PC-3 (cell line): ENCODE measurements at places on chromosomes 2 and 18.
A peak's percentile ranks its signal among the peaks of the same experiment; 100 is the strongest.

DNA sequence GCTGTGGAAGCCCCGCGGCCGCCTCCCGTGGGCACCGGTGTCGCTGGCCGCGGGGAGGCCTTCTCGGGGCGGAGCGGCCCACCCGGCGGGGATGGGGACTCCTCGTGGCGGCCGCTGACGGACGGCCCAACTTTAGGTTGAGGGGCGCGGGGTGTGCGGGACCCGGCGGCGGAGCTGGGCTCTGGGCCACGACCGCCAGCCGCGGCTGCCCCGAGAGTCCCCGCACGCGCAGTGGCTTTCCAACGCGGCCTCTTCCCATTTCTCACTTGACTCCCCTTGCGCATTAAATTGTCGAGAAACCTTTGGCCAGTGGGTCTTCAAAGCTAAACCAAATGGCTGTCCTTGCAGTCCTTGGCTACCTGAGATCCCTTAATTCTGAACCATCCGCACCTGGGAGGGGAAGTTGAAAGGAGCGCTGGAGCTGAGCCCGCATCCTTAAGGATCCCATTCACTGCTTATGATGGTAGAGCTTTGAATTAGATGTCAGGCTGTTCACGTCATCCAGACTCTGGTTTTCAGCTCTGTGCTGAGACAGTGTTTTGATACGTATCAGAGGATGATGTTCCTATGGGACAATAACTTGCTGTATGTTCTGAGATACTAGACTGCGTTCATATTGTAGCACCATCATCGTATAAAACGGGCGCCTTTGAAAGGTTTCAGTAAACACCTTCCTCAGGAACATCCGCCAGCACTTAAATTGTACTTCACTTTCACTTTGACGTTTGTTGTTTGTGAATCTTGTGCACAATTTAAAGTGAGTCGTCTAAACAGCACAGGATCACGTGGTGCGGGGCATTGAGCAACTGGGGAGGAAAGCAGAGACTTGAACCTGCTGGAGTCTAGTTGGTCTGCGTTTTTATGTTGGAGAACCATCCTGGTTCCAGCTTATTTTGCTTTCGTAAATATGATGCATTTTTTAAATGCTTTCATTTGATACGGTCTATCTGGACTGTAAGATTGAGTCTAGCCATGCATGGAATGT is 874 bp downstream of the CLIP4 start:
- peak; percentile 62 for DNase-seq
- H3K27ac ChIP-seq, result peak overlapping the region; percentile 88
- peak overlapping the region; percentile 82 for H3K4me3 ChIP-seq
- H3K27me3 ChIP-seq, result no peaks in the 10 kb centered on the region
- H3K4me1 ChIP-seq, result peaks cover 69% of the 10 kb centered on the region

GRCh38 chr18:58788470-58788869 is 76.2 kb upstream of the ZNF532 start:
- no peak overlapping the region for H3K4me3 ChIP-seq
- H3K27me3 ChIP-seq, result no peaks in the 10 kb centered on the region
- no peaks in the 10 kb centered on the region for H3K36me3 ChIP-seq

GRCh38 chr2:178195390-178196166 is 1.3 kb downstream of the OSBPL6 start:
- peak overlapping the region; percentile 83 for H3K4me3 ChIP-seq
- H3K27me3 ChIP-seq, result no peaks in the 10 kb centered on the region
- H3K27ac ChIP-seq, result no peak overlapping the region
- peaks cover 26% of the 10 kb centered on the region for H3K4me1 ChIP-seq

DNA sequence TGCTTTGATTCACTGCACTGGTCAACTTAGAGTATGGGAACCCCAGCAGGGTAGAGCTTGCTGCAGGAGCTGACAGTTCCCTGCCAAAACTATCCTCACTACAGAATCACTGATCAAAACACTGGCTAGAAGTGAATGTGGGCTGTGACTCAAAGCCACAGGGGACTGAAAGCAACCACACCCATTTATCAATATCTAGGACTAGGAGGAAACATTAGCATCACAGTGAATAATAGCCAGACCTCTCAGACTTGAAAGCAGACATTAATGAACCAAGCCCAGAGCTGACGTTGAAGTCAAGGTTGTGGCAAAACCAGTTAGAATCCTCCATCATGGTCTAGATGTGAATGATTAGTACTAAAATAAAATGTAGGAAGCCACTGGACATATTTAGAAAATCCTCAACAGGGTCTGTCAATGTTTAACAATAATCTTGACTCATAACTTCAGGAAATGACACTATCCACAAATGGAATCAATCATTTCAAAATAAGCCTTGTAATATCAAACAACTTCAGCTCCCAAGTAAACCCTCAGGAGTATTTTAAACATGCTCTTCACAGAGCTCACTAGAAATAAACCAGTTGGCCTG is 131.4 kb downstream of the CDH20 start:
- no peaks in the 10 kb centered on the region for H3K36me3 ChIP-seq
- peaks cover 13% of the 10 kb centered on the region for H3K27me3 ChIP-seq
- no peak for DNase-seq
- H3K4me1 ChIP-seq, result no peaks in the 10 kb centered on the region

DNA sequence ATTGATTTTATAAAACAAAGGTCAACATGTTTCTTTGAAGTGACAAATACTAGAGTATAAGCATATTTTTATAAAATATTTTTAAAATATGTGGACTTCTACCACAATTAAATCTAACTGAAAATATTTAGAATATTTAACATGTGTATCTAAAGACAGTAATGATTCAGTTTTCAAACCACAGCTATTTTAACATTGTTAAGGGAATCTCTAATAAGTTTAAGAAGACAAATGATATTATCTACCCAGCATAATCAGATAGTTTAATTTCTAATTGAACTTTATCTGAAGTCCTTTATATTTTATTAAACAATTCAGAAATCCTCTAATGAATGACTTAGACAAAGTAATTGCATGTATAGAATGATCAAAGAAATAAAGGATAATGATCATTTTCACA is 96.2 kb downstream of the VWC2L start:
- H3K27ac ChIP-seq, result no peak overlapping the region
- H3K27me3 ChIP-seq, result no peaks in the 10 kb centered on the region
- no peak for DNase-seq
- H3K4me3 ChIP-seq, result no peak overlapping the region
- H3K36me3 ChIP-seq, result no peaks in the 10 kb centered on the region

DNA sequence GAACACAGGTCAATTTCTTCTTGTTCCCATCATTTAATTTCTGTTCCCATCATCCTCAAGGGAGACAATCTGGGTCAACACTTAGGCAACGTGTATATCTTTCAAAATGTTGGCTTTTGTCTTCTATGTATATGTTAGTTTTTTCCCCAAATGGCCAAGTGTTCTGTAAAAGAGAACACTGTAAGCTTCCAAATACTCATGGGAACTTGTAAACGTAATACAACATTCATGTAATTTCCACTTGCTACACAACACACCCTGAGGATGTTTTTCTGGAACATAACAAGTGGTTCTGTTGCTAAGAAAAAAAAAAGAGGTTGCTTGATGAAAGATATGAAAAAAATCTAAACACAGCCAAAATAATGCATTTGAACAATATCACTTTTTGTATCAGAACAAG is 149.1 kb downstream of the ATAD2B start:
- DNase-seq, result no peak
- no peaks in the 10 kb centered on the region for H3K27me3 ChIP-seq
- H3K4me1 ChIP-seq, result no peaks in the 10 kb centered on the region
